ENCODE measurements at places on chromosomes 3 and 15. TPM values are rescaled to one million over a fixed set of nuclear protein-coding genes. Genes with fewer than 3 reads are reported as not detected.

DNA sequence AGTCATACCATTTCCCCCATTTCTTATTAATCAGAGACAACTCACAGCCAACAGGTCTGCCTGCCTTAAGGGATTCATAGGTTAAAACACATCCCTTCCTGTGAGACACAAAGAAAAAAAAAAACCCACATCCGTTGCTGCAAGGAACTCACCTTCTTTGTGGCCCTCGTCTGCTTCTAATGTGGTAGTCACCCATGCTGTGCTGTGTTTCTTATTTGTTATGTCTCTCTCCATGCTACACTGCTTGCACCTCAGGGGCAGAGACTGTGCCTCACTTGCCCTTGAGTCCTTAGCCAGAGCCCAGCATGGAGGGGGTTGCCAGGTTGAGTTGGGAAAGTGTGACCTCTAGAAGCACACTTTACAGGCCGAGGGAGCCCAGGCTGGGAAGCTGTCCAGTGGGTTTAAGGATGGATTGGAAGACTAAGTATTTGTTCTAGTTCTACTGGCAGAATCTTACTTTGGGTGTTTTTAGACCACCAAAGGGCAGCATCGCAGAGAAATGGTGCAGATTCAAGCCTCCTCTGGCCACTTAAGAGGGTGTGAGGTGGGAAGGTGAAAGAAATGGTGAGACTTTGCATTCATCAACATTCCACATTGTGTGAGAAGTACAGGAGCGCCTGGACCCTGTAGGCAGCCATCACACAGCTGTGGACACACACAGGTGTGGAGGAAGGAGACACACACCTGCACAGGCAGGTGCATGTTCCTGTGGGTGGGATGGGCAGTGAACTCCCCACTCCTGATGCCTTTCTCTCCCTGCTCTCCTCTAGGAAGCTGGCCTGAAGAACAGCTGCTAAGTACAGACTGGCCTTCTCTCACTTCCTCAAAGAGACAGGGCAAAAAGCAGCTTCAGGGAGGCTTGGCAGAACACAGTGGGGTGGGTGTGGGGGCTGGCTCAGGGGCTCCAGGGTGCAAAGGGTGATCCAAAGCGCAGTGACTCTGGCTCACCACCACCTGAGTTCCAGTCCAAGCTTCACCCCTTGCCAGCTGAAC, 48.8 kb downstream of the GLB1 start:
- peak; percentile 82 for DNase-seq

DNA sequence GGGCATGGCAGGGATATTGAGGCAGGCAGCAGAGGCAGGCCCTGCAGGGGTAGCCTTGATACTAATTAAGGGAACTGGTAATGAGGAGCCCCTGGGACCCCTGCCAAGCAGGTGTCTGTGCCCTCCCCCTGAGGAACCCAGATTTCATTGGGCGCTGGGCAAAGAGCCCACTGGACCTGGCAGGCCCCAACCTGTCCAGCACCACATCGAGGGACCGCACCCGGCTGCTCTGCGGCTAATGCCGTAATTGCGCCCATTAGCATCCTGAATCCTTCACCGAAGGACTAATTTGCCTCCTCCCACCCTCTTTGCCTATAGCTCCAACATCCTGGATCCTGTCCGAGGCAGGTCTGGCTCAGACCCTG, 13.7 kb upstream of the SEMA3B start:
- DNase-seq = no peak

GRCh38 chr3:161443921-161444693, 52.5 kb upstream of the OTOL1 start:
- DNase-seq = no peak

CTXN2 gene
- not detected for total RNA-seq

DNA sequence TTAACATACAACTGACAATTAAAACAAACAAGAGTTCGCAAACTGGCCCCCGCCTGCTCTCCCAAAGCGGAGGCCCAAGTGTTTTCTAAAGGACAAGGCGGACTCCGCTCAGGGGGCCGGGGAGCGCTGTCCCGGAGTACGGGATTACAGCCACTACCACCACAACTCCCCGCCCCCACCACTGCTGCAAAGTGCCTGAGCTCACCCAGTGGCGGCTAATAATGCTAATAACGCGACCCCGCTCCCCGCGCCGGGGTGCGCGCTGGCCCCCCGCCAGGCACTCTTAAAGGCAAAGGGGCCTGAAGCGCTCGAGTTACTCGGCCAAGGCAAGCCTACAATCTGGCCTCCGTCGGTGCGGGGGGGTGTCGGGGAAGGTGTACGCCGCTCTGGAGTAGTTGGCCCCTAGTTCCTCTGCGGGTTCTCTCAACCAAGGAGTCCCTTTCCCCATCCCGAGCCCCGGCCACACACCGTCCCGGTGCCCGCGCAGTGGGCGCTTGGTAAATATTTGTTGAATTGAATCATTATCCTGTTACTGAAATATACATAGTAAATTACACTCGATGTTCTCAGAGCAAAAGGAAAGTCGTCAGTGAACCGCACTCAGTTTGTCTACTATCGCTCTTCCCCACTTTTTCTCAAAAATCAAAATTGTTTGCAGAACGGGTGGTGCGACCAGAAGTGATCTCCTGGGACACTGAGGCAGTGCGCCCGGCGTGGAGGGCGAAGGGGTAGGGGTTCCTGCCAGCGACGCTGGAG, 827 bp downstream of the WNT5A start:
- no peak for DNase-seq
